Prostate gland (tissue), 2 donors: ENCODE measurements at places on chromosomes 1 and 21. TPM values are rescaled to one million over a fixed set of nuclear protein-coding genes. Genes with fewer than 3 reads are reported as not detected.

DNA sequence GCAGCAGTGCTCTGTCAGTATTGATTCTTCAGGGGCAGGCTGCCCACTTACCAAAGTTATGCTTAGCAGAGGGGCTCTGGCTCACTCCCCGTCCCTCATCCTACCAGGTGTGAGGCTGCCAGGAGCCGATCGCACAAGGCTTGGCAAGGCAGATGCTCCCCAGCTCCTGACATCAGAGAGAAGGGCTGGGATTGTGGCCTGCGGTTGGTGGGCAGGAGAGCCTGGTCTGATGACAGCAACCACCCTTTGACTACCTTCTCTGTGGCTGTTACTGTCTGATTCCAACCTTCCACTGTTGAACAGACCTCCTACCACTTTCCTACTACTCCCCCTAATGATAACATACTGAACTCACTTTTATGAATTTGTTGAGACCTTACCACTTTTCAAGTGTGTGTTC, 23.7 kb upstream of the WDR26 start:
- no peak overlapping the region for H3K27ac ChIP-seq
- no peak for DNase-seq
- peaks cover 12% of the 10 kb centered on the region for H3K4me1 ChIP-seq
- H3K36me3 ChIP-seq, result no peaks in the 10 kb centered on the region
- H3K4me3 ChIP-seq, result no peak overlapping the region
- no peaks in the 10 kb centered on the region for H3K27me3 ChIP-seq

URB2 gene
- total RNA-seq, result 11.9 TPM

- no peak overlapping the region for H3K4me3 ChIP-seq
- DNase-seq, result no peak
- no peaks in the 10 kb centered on the region for H3K27me3 ChIP-seq
Observed at GRCh38 chr1:46458846-46459245, 30.8 kb upstream of the DMBX1 start.

DNA sequence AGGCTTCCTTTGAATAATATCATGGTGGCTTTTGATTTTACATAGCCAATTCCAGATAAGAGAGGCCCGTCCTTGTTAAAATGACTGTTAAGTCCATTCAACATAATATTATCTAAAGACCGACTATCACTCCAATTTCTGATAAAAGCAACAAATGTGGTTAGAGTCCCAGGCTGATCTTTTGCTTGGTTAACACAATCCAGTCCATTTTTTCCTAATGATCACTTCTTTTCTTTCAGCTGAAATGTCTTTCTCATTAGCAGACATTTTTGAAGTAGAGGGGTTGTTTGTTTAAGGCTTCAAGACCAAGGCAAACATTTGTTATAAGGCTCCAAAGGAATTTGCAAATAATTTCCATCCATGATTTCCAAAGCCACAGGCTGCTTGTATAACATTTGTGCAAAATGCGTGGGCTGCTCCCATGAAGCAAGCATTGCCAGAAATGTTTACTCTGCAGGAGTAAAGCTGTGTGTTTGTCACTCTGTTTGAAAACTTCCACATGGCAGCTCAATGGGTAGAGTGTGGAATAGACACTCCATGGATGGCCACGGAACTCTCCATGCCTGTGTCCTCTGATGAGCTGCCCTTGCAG, 111.5 kb downstream of the PSMG1 start:
- H3K27me3 ChIP-seq, result no peaks in the 10 kb centered on the region
- H3K4me3 ChIP-seq, result no peak overlapping the region
- no peak for DNase-seq
- no peaks in the 10 kb centered on the region for H3K36me3 ChIP-seq
- H3K4me1 ChIP-seq, result no peaks in the 10 kb centered on the region

SDE2 gene
- total RNA-seq, result 19.9 TPM

RAB7B gene
- 16.1 TPM for total RNA-seq

SPRR2A gene
- not detected for total RNA-seq

GRCh38 chr1:180234369-180235076, 4.5 kb downstream of the LHX4 start:
- peaks cover 14% of the 10 kb centered on the region for H3K4me1 ChIP-seq
- no peaks in the 10 kb centered on the region for H3K36me3 ChIP-seq
- no peak overlapping the region for H3K27ac ChIP-seq
- no peak for DNase-seq
- H3K27me3 ChIP-seq, result peaks cover 65% of the 10 kb centered on the region

DNA sequence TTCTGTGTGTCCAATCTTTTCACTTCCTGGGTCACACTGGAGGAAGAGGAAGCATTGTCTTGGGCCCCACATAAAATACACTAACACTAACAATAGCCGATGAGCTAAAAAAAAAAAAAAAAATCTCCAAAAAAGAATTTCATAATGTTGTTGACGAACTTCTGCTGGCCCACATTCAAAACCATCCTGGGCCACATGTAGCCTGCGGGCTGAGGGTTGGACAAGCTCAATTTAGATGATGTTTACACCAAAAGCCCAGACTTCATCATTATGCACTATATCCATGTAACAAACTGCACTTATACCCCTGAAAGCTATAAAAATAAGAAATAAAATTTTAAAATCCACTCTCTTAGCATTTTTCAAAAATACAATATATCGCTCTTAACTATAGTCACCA, 187.8 kb upstream of the PTBP2 start:
- no peak overlapping the region for H3K27ac ChIP-seq
- no peak for DNase-seq
- H3K4me1 ChIP-seq, result no peaks in the 10 kb centered on the region
- no peak overlapping the region for H3K4me3 ChIP-seq

DNA sequence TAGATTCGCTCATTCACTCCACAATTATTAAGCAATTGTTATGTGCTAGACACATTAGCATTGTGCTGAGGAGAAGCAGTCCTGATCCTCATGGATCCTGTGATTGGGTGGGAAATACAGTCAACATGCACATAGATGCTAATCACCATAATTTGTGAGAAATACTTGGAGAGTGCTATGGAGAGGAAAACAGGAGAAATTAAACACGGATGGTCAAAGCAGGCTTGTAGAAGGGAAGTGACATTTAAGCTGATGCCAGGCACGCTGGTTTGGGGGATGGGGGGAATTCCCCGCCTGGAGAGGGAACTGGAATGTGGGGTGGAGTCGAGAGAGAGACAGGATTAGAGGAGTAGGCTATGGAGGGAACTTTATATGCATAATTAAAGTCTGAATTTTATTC, 52.2 kb upstream of the L1TD1 start:
- no peaks in the 10 kb centered on the region for H3K36me3 ChIP-seq
- no peaks in the 10 kb centered on the region for H3K4me1 ChIP-seq
- DNase-seq, result no peak
- H3K27me3 ChIP-seq, result no peaks in the 10 kb centered on the region
- H3K4me3 ChIP-seq, result no peak overlapping the region
- no peak overlapping the region for H3K27ac ChIP-seq

PGLYRP4 gene
- not detected for total RNA-seq

GRCh38 chr1:200372095-200372884, 37.5 kb downstream of the ZNF281 start:
- no peak overlapping the region for H3K27ac ChIP-seq
- DNase-seq, result peak; percentile 12
- no peaks in the 10 kb centered on the region for H3K27me3 ChIP-seq
- H3K4me1 ChIP-seq, result no peaks in the 10 kb centered on the region
- H3K36me3 ChIP-seq, result no peaks in the 10 kb centered on the region

C1orf87 gene
- total RNA-seq, result not detected

SELENBP1 gene
- total RNA-seq, result 108 TPM

GRCh38 chr21:45204395-45204794, 83.3 kb downstream of the POFUT2 start:
- H3K36me3 ChIP-seq, result no peaks in the 10 kb centered on the region
- DNase-seq, result no peak
- H3K4me1 ChIP-seq, result no peaks in the 10 kb centered on the region
- no peaks in the 10 kb centered on the region for H3K27me3 ChIP-seq

DNA sequence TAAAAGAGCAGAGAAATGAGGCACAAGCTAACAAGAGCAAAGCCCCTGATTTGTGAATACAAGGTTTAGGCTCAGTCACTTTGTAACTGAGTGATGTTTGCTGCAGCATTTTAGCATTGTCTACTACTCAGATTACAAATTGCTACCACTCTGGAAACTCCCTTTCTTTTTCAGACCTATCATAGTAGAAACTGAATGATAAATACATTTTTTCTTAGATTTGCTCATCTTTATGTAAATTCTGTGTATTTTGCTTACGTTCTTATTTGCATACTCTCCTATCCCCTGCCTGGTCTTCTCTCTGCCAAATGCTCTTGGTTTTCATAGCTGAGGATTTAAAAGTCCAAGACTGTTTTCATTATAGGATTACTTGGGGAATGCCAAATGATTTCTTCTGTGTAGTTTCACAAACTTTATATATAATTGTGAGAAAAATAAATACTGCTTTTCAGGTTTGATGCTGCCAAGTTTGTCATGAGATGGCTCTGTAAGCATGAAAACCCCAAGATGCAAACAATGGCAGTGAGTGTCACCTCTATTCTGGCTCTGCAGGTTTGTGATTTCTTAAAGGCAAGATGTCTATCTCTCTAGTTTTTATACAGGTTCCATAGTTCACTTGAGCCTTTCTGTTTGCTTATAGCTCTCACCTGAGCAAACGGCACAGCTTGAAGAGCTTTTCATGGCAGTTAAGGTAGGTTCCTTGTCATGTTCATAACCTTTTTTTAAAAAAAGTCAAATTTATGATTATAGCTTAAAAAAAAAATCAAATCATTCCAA, 24.7 kb downstream of the ZYG11A start:
- no peak overlapping the region for H3K4me3 ChIP-seq
- H3K36me3 ChIP-seq, result no peaks in the 10 kb centered on the region
- H3K27me3 ChIP-seq, result no peaks in the 10 kb centered on the region
- peak; percentile 73 for DNase-seq
- H3K27ac ChIP-seq, result peak overlapping the region; percentile 57

DNA sequence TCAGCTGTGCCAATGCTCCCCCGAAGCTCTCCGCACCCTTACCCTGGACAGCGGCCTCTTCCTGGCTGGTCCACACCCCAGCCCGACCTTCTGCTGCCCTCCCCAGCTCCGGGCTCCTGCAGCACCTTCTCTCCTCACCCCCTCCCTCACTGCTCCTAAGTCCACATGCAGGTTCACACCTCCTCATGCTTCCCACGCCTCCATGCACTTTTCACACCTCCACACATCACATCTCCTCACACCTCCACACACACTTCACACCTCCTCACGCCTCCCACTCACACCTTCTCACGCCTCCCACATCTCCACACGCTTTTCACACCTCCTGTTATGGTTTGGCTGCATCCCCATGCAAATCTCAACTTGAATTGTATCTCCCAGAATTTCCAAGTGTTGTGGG, 18.9 kb downstream of the GPR137B start:
- no peaks in the 10 kb centered on the region for H3K27me3 ChIP-seq
- H3K4me1 ChIP-seq, result no peaks in the 10 kb centered on the region
- no peak overlapping the region for H3K4me3 ChIP-seq
- no peaks in the 10 kb centered on the region for H3K36me3 ChIP-seq
- no peak for DNase-seq
- H3K27ac ChIP-seq, result no peak overlapping the region

GRCh38 chr1:39370602-39371001, 120.8 kb upstream of the BMP8A start:
- no peaks in the 10 kb centered on the region for H3K27me3 ChIP-seq
- no peak overlapping the region for H3K27ac ChIP-seq
- no peaks in the 10 kb centered on the region for H3K4me1 ChIP-seq
- DNase-seq, result no peak
- no peak overlapping the region for H3K4me3 ChIP-seq

CYP4Z1 gene
- total RNA-seq, result 0.87 TPM

DNA sequence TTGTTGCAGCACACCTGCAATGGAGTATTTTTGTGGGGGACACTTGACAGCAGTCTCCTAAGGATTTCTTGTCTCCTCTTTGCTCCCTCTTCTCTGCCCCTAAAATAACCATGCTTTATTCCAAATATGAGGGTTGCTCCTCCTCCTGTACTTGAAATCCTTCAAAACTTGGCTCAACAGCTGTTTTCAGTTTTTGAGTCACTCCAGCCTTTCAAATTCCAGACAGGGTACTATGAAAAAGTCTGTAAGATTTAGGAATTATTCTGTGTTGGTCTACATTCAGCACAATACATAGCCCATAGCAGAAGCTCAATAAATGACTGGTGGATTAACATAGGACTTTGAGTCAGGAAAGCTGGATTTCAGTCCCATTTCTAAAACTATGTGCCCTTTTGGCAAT, 5.5 kb downstream of the AP4B1 start:
- no peak for DNase-seq
- no peaks in the 10 kb centered on the region for H3K4me1 ChIP-seq
- no peaks in the 10 kb centered on the region for H3K36me3 ChIP-seq
- no peaks in the 10 kb centered on the region for H3K27me3 ChIP-seq
- H3K4me3 ChIP-seq, result no peak overlapping the region

DNA sequence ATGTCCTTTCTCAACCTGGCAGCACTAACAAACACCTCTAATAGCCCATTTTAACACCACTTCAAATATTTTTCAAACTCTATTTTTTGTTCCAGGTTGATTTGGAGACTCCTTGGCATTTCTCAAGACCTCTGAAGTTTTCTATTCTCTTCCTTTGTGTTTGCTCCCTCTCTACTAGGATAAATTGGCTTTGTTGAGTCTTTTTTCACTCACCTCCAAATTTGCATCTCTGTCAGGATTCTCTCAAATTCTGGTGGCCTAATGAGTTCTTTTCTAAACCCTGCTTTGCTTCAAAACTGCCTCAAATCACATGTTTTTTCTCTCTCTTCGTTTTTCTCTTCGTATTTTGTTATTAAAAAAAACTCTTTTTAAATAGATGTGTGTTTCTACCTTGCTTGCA, 582.2 kb upstream of the ADGRL4 start:
- no peak overlapping the region for H3K4me3 ChIP-seq
- DNase-seq, result no peak
- no peaks in the 10 kb centered on the region for H3K27me3 ChIP-seq
- no peaks in the 10 kb centered on the region for H3K4me1 ChIP-seq

GRCh38 chr1:31799196-31799894, 16.5 kb downstream of the SPOCD1 start:
- H3K27ac ChIP-seq, result no peak overlapping the region
- no peaks in the 10 kb centered on the region for H3K36me3 ChIP-seq
- H3K4me3 ChIP-seq, result no peak overlapping the region
- no peaks in the 10 kb centered on the region for H3K4me1 ChIP-seq
- no peak for DNase-seq

GRCh38 chr1:192407206-192407605, 90.4 kb downstream of the RGS21 start:
- no peak for DNase-seq
- H3K4me1 ChIP-seq, result no peaks in the 10 kb centered on the region
- no peak overlapping the region for H3K4me3 ChIP-seq
- no peaks in the 10 kb centered on the region for H3K36me3 ChIP-seq
- no peak overlapping the region for H3K27ac ChIP-seq

DNA sequence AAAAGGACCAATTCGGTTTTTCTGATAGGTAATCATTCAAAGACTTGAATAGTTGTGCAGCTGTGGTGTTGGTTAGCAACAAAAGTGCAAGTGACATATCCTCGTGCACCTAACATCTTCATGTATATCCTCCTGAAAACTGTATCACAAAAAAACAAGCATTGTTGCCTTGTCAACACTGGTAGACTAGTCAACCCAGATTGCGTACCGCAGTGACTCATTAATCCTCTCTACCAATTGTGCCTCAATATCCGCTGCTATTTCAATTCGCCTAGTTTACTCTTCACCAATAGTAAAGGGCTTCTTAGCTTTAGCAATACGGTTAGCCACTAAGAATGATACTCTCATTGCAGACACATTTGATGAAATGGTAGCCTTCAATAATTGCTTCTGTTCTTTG, 3.5 kb downstream of the HHAT start:
- no peak for DNase-seq
- H3K27me3 ChIP-seq, result no peaks in the 10 kb centered on the region
- no peak overlapping the region for H3K27ac ChIP-seq
- H3K4me1 ChIP-seq, result no peaks in the 10 kb centered on the region
- no peak overlapping the region for H3K4me3 ChIP-seq

ALX3 gene
- total RNA-seq, result not detected

STPG1 gene
- 10.8 TPM for total RNA-seq

LCE2B gene
- total RNA-seq, result not detected
